ENCODE measurements at places on chromosomes 6 and 20. TPM values are rescaled to one million over a fixed set of nuclear protein-coding genes. Genes with fewer than 3 reads are reported as not detected.
A peak's percentile ranks its signal among the peaks of the same experiment; 100 is the strongest.

MUC21 gene
- total RNA-seq = not detected

- H3K36me3 ChIP-seq = no peaks in the 10 kb centered on the region
- H3K27ac ChIP-seq = no peak overlapping the region
- H3K4me3 ChIP-seq = no peak overlapping the region
- DNase-seq = peak; percentile 65
- H3K4me1 ChIP-seq = peaks cover 22% of the 10 kb centered on the region
- H3K27me3 ChIP-seq = peaks cover 4% of the 10 kb centered on the region
Observed at GRCh38 chr6:44472250-44472945, 84.9 kb downstream of the CDC5L start.

- H3K27me3 ChIP-seq = no peaks in the 10 kb centered on the region
- H3K27ac ChIP-seq = no peak overlapping the region
- H3K36me3 ChIP-seq = no peaks in the 10 kb centered on the region
- peaks cover 3% of the 10 kb centered on the region for H3K4me1 ChIP-seq
Observed at GRCh38 chr20:15603978-15604805, 969.1 kb downstream of the KIF16B start.

DNA sequence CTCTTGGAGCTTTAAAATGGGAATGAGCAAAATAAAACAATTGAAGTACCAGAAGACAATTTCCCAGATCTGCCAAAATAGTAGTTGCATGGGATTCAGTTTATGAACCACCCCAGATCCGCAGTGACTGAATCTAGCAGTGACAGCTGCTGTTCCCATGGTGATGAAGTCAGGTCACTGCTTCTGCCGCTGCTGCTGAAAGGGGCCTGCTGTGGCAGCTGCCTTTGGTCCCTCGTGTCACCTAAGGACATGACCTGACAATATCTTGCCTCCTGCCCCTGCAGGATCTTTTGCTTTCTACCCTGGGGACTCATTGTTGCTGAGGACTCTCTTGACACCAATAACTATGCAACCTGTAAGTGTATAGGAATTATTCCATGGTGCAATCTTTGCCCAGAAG, 34.3 kb upstream of the OGFRL1 start:
- H3K27me3 ChIP-seq = no peaks in the 10 kb centered on the region
- peak; percentile 23 for DNase-seq
- H3K4me1 ChIP-seq = no peaks in the 10 kb centered on the region

DNA sequence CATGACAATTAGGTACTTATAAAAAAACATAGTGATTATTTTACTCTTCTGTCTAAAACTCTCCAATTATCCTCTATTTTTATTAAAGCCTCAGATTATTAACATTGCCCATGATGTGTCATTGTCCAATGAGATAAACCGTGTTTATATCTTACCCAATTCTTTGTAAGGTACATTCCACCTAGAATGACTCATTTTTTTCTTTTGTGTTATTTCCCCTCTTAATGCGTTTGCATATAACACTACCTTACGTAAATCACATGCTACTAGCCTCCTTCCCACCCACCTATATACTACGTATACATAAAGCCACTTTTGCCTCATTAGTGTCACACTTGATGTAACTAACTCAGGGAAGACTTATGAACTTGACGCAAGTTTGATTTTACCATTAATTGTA, 336.3 kb upstream of the PTCHD4 start:
- no peaks in the 10 kb centered on the region for H3K27me3 ChIP-seq
- no peak for DNase-seq
- no peak overlapping the region for H3K27ac ChIP-seq
- H3K4me1 ChIP-seq = no peaks in the 10 kb centered on the region

Data from neural progenitor cell (in vitro differentiated cells).